GDM1 (cell line): ENCODE measurements at places on chromosomes 1 and 21.
A peak's percentile ranks its signal among the peaks of the same experiment; 100 is the strongest.

- DNase-seq = no peak
These were observed 74.4 kb downstream of the SPAG17 start for GRCh38 chr1:118110580-118110979.

DNA sequence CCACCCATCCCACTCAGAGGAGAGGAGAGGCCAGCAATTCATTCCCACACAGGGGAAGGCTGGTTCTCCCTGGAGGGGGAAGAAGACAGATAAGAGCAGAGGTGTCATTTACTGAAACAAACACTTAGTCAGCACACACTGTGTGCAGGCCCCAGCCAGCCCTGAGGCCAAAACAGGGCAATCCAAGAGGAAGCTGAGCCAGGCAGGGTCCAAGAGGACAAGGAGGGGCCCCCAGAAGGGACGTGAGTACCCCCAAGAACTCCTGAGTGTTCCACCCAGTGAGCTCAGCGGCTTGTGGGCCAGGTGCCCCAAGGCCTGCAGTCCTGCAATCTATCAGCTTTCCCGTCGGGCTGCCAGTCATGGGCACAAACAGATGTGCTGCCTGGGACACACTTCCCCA lies 15.8 kb downstream of the ADGRB2 start:
- DNase-seq = no peak

- DNase-seq = no peak
These were observed 10.7 kb downstream of the EPHA2 start for GRCh38 chr1:16145030-16145661.

GRCh38 chr1:32500387-32501209 lies 35.7 kb downstream of the ZBTB8B start:
- DNase-seq = peak; percentile 79

GRCh38 chr1:85320371-85321131 lies 44.1 kb upstream of the BCL10 start:
- DNase-seq = no peak

DNA sequence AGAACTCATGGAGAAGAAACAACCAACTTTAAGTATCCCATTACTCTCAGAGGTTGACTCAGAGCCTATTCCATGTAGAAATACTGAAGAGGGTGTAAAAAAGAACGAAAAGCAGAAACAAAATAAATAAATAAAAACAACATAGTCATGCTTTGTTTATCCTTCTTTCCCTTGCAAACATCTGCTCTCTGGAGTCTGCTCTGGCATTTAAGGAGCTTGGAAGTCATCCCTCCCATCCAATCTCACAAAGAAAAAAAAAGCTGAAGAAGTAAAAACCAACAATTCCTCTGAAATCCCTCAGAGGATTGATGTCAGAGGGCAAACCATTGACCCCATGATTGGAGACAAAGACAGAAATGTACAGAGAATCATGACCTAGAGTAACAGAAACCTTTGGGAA lies 302.6 kb upstream of the GREM2 start:
- no peak for DNase-seq

- no peak for DNase-seq
These were observed 999.4 kb downstream of the KCNT2 start for GRCh38 chr1:195608883-195609282.

DNA sequence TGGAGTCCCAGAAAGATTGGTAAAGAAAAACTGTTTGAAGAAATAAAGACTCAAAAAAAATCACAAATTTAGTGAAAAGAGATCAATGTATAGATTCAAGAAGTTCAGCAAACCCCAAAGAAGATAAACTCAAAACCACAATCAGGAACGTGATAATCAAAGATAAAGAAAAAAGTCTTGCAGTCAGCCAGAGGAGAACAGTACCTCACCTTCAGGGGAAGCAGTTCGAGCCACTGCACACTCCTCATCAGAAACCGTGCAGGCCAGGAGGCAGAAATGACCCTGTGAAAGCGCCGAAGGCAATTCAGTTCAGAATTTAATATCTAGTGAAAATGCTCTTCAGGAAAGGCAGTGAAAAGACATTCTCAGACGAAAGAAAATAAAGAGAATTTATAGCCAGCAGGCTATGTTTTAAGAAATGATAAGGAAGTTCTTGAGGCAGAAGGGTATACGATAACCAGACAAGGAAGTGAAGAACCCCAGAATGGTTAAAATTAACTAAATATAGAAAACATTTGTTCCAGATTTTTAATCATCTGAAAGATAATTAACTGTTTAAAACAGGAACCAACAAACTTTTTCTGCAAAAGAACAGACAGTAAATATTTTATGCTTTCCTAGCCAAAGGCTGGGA lies 13.5 kb upstream of the SUMO3 start:
- DNase-seq = no peak

GRCh38 chr21:34886240-34887104 lies 162.6 kb downstream of the RUNX1 start:
- DNase-seq = no peak

- no peak for DNase-seq
These were observed 15.2 kb upstream of the AGO3 start for GRCh38 chr1:35915693-35916092.

DNA sequence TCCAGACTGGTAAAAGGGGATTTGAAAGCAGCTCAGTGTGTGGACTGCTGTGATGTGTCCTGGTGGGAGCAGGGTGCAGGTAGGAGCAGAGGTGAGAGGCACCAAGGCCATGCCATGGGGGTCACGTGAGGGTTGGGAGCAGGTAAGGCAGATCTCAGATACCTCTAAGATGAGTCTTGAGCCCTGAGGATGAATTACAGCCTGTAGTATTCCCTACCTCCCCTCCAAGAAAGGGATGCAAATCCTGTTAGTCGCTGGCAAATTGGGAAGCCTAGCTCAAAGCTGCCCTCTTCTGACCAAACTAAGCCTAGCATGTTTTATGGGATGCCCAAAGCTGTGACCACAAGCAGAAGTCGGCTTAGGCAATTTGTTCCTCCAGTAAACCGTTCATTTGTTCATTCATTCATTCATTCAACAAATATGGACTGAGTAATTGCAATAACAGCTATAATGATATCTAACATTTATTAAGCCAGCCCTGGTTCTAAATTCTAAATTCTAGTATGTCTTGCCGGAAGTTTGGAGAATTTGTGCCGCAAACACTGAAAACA lies 3.9 kb upstream of the NUAK2 start:
- DNase-seq = peak; percentile 14

DNA sequence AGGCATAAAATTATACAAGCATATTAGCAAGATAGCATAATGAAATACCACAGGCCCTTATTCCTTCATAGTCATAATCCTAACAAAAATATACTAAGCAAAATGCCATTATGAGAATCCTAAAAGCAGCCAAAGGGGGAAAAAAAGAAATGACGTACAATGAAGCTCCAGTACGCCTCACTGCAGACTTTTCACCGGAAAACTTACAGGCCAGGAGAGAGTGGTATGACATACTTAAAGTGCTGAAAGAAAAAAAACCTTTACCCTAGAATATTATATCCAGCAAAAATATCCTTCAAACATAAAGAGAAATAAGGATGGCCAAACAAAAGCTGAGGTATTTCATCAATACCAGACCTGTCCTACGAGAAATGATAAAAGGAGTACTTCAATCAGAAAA lies 19.5 kb downstream of the ZNF695 start:
- DNase-seq = no peak

DNA sequence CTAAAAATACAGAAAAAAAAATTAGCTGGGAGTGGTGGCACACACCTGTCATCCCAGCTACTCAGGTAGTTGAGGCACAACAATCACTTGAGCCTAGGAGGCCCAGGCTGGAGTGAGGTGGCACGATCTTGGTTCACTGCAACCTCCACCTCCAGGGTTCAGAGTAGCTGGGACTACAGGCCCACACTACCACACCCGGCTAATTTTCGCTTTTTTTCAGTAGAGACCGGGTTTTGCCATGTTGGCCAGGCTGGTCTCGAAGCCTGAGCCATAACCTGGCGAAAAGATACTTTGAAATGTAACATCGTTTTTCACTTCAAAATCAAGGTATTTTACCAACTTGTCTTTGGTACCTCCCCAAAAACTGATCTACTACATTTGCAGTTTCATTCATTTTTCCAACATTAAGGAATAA lies 6.1 kb downstream of the GAS5 start:
- DNase-seq = no peak

- no peak for DNase-seq
These were observed 36.7 kb upstream of the KCNK2 start for GRCh38 chr1:215045698-215046308.

DNA sequence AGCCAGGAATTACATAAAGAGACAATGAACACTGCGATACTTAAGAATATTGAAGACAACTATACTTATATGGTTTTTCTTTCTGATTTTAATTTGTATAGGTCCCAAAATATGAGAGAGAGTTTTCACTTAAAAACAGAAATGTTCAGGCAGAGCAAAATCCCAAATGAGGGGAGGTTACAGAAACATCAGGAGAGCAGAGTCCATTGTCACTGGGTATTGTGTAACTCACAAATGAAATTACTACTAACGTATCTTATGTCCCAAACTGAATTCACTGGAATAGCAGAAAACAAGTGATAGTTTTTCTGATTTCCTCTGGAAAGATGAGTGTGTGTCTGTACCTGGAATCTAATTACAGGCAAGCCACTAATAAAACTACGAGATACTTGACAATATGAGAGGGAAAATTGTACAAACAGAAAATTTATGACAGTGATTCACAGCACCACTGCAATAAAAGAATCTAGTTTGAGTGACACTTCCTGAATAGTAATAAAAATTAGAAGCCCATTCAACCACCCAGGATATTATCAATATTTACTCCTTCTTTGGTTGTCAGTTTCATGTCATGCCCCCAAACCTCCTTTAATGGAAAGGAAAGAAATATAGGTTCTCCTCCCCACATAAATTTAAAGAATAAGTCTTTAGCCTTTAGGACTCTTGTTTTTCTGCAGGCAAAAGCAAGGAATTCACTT lies 522.6 kb downstream of the ADGRL2 start:
- DNase-seq = no peak

GRCh38 chr1:85692730-85693314 lies 15.4 kb downstream of the ZNHIT6 start:
- no peak for DNase-seq

- DNase-seq = no peak
These were observed 4.4 kb downstream of the B4GALT2 start for GRCh38 chr1:43983253-43983899.

DNA sequence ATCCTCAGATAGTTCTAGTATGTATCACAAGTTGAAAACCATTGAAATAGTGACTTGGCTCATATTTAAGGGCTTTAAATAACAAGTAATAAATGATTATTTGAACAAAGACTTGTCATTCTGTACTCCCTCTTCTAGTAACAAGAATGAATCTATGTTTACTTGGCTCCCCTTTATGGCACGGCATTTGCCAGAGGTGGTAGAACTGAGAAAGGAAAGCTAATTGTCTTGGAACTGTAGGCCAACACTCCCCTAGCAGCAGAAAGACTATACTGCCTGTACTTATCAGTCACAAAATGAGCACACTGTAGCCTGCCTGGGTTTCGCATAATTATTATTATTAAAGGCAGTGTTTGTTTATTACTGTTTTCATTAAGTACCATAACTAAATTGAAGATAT lies 29.6 kb upstream of the SMYD2 start:
- DNase-seq = no peak

DNA sequence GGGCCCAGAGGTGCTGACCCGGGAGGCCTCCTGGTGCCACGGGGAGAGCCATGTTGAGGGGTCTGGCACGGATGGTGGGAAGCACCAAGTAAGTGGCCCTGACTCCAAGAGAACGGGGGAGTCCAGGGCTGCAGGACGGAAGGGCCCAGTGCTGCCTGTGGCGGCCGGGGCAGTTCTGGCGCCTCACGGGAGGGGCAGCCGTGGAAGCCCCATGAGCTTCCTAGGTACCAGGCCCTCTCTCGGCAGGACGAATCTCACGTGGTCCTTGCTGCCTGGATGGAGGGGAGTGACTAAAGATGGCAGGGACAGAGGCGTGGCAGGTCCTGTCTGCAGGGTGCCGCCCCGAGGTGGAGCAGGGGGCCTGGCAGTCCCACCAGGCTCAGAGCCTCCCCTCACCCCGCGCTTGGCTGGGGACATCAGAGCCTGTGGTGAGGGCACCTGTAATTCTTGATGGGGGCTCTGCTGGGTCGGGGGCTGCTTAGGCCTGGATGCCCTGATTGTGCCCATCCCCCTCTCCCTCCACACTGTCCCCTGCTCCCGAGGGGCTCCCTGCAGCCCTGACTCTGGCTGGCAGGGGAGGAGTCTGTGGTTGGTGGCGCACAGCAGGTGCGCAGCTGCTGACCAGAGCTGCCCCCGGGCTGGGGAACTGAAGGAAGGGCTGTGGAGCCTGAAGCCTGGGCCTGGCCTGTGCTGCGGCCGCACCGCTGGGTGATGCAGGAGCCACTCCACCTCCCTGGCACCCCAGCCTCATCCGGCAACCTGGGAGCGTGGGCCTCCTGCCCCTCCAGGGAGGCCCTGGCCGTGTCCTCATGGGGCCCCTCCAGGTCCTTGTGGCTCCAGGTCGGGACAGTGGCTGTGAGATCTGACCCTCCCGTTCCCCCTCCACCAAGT lies 31.4 kb downstream of the POFUT2 start:
- DNase-seq = no peak

DNA sequence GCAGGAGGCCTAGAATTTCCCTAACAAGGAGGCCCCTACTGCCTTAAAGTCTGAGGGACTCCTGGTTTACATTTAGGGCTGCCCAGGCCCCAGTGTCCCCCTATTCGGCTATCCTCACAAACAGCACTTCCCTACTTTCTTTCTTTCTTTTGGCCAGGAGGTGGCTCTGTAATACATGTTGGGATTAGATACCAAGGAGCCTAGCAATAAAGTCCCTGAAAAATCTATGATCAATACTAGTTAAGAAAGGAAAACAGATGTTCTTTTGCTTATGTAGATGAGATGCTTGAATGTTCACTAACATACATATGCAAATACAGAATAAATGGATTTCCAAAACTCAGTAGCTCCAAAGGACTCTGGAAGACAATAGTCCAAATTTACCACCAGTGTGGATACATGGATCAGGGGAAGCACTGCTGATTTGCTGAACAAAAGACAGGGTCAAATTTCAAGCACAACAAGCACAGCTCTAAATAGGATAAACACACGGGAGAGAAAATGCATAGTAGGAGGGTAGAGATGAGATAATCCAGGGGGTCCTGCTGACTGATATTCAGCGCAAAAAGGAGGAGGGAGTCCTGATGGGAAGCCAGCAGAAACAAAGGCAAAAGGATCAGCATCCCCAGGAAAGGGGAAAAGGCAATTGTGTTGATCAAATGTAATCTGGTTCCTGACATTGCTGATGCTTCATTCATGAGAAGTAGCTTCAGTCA lies 240.0 kb downstream of the NUF2 start:
- no peak for DNase-seq

- DNase-seq = no peak
These were observed 46.0 kb upstream of the MACF1 start for GRCh38 chr1:39158327-39159086.

GRCh38 chr1:170239445-170239844 lies 93.7 kb downstream of the NTMT2 start:
- DNase-seq = no peak
